Tibial nerve (tissue), 4 donors: ENCODE measurements at places on chromosomes 12 and 14.

DNA sequence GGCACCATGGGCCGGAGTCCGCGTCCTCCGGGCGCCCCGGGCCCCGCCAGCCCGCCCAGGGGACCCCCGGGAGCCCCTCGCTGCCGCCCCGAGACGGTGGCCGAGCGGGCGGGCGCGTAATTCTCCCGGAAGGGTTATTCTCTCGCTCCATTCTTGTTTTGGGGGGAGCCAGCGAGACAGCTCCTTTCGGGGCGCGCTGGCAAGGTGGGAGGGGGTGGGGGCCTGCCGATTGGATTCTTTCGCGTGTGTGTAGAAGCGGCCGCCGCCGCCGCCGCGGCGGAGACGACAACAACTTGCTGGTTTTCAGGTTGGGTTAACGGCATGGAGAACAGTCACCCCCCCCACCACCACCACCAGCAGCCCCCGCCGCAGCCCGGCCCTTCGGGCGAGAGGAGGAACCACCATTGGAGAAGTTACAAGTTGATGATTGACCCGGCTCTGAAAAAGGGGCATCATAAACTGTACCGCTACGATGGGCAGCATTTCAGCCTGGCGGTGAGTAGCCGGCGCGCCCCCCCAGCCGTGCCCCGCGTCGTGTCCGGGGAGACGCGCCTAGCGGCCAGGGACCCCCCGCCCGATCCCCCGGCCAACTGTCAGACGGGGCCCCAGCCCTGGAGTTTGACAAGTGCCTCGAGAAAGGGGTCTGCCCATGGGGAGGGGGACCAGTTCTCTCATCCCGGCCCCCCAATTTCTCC, 755 bp downstream of the SETD1B start:
- H3K4me3 ChIP-seq: peak overlapping the region; percentile 80
- H3K27ac ChIP-seq: peak overlapping the region; percentile 95
- DNase-seq: no peak
- H3K4me1 ChIP-seq: no peaks in the 10 kb centered on the region

DNA sequence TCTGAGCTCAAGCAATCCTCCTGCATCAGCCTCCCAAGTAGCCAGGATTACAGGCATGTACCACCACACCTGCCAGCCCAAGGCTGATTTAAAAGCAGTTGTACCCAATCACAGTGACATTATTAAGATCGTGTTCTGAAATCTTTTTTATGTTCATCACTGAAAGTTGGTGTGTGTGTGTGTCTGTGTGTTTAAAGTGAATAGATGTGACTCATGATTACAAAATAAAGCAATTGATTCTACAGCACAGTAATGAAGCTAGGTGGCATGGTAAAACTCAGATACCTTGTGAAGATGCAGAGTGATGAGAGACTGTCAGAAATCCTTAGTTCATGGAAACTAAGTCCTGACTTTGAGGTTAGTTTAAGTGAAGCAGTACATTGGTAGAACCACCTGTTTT, 74.2 kb upstream of the ATP2B1 start:
- H3K4me3 ChIP-seq: no peak overlapping the region
- no peaks in the 10 kb centered on the region for H3K27me3 ChIP-seq
- DNase-seq: no peak

- H3K27me3 ChIP-seq: no peaks in the 10 kb centered on the region
- no peak overlapping the region for H3K27ac ChIP-seq
- no peak overlapping the region for H3K4me3 ChIP-seq
Observed at GRCh38 chr14:58665773-58666500, 28.2 kb downstream of the DACT1 start.

GRCh38 chr14:20681348-20682126, 2.8 kb upstream of the RNASE4 start:
- H3K36me3 ChIP-seq: no peaks in the 10 kb centered on the region
- peak overlapping the region; percentile 100 for H3K27ac ChIP-seq
- peaks cover 27% of the 10 kb centered on the region for H3K4me1 ChIP-seq
- peak overlapping the region; percentile 85 for H3K4me3 ChIP-seq
- H3K27me3 ChIP-seq: no peaks in the 10 kb centered on the region

- H3K27me3 ChIP-seq: no peaks in the 10 kb centered on the region
- H3K4me3 ChIP-seq: no peak overlapping the region
- no peak for DNase-seq
- H3K36me3 ChIP-seq: no peaks in the 10 kb centered on the region
- H3K27ac ChIP-seq: no peak overlapping the region
- H3K4me1 ChIP-seq: peaks cover 8% of the 10 kb centered on the region
Observed at GRCh38 chr14:89332031-89332430, 85.0 kb downstream of the FOXN3 start.

- H3K27ac ChIP-seq: no peak overlapping the region
- no peaks in the 10 kb centered on the region for H3K36me3 ChIP-seq
- no peak overlapping the region for H3K4me3 ChIP-seq
- DNase-seq: no peak
Observed at GRCh38 chr14:40417777-40418401, 985.7 kb upstream of the FBXO33 start.

- H3K4me1 ChIP-seq: no peaks in the 10 kb centered on the region
- no peak overlapping the region for H3K4me3 ChIP-seq
- no peak overlapping the region for H3K27ac ChIP-seq
- no peaks in the 10 kb centered on the region for H3K27me3 ChIP-seq
- no peak for DNase-seq
Observed at GRCh38 chr14:65382586-65382985, 29.9 kb upstream of the FUT8 start.

DNA sequence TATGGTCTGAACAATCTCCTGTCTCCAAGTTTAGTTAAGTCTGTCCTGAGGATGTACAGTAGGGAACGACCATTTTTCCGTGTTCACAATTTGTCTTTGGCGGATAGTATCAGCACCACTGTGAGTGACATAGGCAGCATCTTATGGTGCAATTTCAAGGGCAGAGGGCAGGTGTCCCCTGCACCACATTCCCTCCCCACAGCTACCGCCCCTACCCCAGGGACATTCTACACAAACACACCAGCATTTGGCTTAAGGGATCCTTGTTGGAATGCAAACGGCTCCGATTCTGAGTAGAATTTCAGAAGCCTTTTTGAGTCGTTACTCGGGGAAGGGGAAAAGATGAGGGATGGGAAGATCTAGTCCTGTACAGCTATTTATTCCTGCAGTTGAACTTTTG, 25.1 kb upstream of the DICER1 start:
- H3K27ac ChIP-seq: peak overlapping the region; percentile 88
- no peak overlapping the region for H3K4me3 ChIP-seq
- no peak for DNase-seq
- H3K4me1 ChIP-seq: peaks cover 54% of the 10 kb centered on the region
- peaks cover 2% of the 10 kb centered on the region for H3K36me3 ChIP-seq

GRCh38 chr12:57452937-57453509, 2.1 kb upstream of the INHBE start:
- DNase-seq: peak; percentile 88
- peaks cover 9% of the 10 kb centered on the region for H3K4me1 ChIP-seq
- no peaks in the 10 kb centered on the region for H3K36me3 ChIP-seq

GRCh38 chr12:45415393-45415817, 199.5 kb downstream of the ANO6 start:
- H3K27ac ChIP-seq: no peak overlapping the region
- no peak for DNase-seq
- H3K27me3 ChIP-seq: no peaks in the 10 kb centered on the region
- H3K4me1 ChIP-seq: no peaks in the 10 kb centered on the region
- no peak overlapping the region for H3K4me3 ChIP-seq

GRCh38 chr12:64525461-64526160, 73.7 kb downstream of the TBK1 start:
- DNase-seq: no peak
- H3K36me3 ChIP-seq: no peaks in the 10 kb centered on the region
- no peaks in the 10 kb centered on the region for H3K4me1 ChIP-seq
- no peaks in the 10 kb centered on the region for H3K27me3 ChIP-seq
- H3K27ac ChIP-seq: no peak overlapping the region
- no peak overlapping the region for H3K4me3 ChIP-seq

DNA sequence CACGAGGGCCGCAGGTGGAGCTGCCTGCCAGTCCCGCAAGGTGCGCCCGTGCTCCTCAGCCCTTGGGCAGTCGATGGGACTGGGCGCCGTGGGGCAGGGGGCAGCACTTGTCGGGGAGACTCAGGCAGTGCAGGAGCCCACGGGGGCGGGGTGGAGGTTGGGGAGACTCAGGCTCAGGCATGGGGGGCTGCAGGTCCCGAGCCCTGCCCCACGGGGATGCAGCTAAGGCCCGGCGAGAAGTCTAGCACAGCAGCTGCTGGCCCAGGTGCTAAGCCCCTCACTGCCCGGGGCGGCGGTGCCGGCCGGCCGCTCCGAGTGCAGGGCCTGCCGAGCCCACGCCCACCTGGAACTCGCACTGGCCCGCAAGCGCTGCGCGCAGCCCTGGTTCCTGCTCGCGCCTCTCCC, 39.2 kb upstream of the P2RX7 start:
- peaks cover 9% of the 10 kb centered on the region for H3K4me1 ChIP-seq
- DNase-seq: no peak
- H3K4me3 ChIP-seq: no peak overlapping the region
- H3K27me3 ChIP-seq: no peaks in the 10 kb centered on the region

GRCh38 chr12:40598073-40598472, 94.2 kb upstream of the CNTN1 start:
- no peak overlapping the region for H3K4me3 ChIP-seq
- no peaks in the 10 kb centered on the region for H3K27me3 ChIP-seq
- no peaks in the 10 kb centered on the region for H3K36me3 ChIP-seq

DNA sequence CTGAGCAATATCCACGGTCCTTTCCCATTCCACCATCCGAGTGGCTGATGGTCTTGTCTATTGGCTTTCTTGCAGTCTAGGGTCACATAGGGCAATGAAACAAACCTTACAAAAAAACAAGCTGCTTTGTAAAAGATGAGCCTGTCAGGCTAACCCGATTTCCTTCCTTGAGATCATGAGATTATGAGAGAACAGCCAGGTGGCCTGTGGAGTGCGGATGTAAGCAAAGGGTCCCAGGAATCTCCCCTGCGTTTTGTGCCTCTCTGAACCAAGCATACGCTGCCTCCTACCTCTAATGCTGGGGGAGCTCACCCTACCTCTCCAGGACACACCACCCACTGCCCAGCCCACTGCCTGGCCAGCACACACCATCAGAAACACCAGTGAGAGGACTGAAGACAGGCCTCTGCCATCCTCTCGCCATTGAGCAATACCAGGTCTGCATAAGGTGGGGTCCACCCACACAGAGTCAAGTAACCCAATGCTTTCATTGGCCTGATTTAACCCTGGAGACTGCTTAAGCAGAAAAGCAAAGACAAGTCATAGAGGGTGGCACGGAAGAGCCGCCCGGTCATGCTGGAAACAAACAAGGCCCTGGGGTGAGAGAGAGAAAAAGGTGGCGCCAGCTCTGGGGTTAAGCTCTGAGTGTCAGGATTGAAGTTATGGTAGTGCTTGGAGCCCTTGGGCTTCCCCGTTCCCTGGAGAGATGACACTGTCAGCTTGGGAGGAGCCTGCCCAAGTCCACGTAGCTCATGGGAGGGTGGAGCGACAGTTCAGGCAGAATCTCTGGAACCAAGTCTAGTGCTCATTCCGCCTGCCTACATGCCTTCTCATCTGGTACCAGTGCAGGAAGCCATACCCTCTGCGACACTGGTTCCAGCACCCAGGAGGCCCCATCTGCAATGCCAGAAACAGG, 46.6 kb downstream of the CALM1 start:
- DNase-seq: no peak
- H3K4me3 ChIP-seq: no peak overlapping the region
- H3K27me3 ChIP-seq: no peaks in the 10 kb centered on the region
- H3K27ac ChIP-seq: no peak overlapping the region

DNA sequence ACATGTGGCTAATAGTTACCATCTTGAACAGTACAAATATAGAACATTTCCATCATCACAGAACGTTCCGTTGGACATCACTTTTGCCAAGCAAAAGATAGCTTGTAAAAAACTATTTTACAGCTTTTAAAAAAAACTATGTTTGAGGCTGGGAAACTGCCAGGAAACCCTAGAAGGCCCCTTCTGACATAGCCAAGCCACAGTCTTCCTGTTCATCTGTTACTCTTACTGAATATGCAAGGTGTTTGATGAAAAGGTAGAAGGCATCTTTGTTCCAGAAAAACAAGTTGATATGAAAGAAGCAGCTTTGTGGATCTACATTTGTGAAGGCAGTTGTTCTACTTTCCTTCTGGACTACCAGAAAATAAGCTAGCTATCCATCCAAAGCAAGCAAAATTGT, 23.6 kb upstream of the WNK1 start:
- no peak overlapping the region for H3K4me3 ChIP-seq
- no peak overlapping the region for H3K27ac ChIP-seq
- no peak for DNase-seq
- H3K4me1 ChIP-seq: no peaks in the 10 kb centered on the region

GRCh38 chr12:29510591-29511185, 13.2 kb upstream of the OVCH1 start:
- H3K4me3 ChIP-seq: no peak overlapping the region
- no peak overlapping the region for H3K27ac ChIP-seq
- no peak for DNase-seq
- H3K27me3 ChIP-seq: no peaks in the 10 kb centered on the region

DNA sequence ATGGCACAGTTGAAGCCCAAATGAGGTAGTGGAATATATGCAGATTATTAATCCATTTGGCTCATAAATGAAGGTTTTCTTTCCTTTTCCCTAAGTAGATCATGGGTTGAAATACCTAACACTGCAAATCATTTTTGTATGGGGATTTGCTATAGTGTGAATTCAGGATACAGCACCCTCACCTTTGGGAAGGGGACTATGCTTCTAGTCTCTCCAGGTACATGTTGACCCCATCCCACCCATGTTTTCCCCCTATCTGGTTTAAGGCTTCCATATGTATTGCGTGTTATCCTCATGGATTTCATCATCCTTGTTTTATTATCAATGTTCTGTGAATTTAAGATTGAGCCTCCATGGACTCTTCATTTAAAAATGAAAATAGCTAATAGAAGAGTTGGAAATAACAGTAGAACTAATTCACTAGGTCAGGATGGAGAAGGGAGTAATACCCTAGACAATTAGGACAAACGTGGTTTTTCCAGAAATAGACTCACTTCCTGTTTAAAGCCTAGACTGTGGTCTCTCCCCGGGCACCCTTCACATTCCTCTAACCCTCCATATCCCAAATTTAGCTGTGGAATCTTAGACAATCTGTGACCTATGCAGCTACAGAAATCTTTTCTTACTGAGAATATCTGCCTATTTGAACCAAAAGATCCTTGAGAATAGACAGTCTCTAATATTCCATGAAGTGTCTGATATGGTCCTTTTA, 56.5 kb downstream of the DAD1 start:
- H3K27me3 ChIP-seq: no peaks in the 10 kb centered on the region
- no peaks in the 10 kb centered on the region for H3K36me3 ChIP-seq
- H3K4me1 ChIP-seq: no peaks in the 10 kb centered on the region
- no peak overlapping the region for H3K4me3 ChIP-seq

DNA sequence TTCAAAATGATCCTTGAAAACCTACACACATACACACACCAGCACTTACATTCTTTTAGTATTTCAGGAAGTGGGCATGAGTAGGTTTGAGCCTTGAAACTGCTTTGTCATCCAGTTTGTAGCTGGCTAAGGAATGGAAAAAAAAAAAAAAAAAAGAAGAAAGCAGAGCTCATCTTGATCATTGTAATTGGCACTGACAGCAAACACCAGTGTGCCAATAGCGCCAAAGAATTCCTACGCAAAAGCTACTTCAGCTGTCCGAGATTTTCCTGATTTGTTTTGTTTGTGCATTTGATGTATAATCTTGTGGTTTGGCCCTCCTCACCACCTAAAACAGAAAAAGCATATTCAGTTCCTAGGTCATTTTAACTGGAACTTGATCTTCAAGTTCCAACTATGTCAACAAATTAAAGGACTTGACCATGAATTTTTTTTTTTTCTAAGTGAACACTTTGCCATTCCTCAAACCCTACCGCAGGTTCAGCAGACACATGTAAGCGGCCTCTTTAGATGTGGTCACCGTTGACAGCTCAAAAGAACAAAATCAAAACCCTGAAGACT, 57.3 kb downstream of the FLRT2 start:
- peaks cover 23% of the 10 kb centered on the region for H3K4me1 ChIP-seq
- no peaks in the 10 kb centered on the region for H3K27me3 ChIP-seq
- peaks cover 12% of the 10 kb centered on the region for H3K36me3 ChIP-seq
- no peak overlapping the region for H3K4me3 ChIP-seq
- no peak overlapping the region for H3K27ac ChIP-seq
- DNase-seq: no peak
